ENCODE measurements at places on chromosomes 13 and 19.

GRCh38 chr13:19060311-19061002, 121.2 kb downstream of the TUBA3C start:
- no peak for DNase-seq
- no peak overlapping the region for H3K4me3 ChIP-seq

DNA sequence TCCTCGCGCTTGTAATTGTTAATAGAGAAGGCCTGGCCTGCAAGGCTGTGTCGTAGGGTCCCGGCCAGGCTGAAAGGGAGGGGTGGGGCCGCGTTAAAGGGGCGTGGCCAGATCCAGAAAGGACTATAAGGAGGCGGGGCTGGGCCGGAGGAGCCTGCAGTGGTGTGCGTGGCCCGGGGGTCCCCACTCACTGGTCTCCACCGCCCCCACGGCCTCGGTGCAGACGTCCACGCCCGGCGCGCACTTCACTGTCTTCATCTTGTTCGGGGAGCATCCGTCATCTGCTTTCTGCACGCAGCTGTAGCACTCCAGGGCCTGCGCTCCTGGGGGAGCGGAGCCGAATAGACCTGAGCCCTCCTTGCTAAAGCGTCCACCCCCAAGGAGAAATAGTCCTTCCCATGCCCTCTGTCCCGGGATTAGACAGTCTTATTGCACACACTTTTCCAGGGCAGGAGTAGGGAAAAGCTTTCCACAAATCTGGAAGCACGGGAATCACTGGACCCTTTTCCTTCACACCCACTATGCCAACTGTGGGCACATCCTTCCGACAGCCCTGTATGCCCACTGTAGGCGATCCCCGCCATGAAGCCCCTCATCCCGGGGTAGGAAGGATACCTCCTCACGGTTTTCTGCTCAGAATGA, 1.2 kb downstream of the LYPD3 start:
- no peak for DNase-seq
- peak overlapping the region; percentile 86 for H3K27ac ChIP-seq
- H3K4me1 ChIP-seq = peaks cover 41% of the 10 kb centered on the region
- peaks cover 6% of the 10 kb centered on the region for H3K36me3 ChIP-seq
- no peaks in the 10 kb centered on the region for H3K27me3 ChIP-seq

DNA sequence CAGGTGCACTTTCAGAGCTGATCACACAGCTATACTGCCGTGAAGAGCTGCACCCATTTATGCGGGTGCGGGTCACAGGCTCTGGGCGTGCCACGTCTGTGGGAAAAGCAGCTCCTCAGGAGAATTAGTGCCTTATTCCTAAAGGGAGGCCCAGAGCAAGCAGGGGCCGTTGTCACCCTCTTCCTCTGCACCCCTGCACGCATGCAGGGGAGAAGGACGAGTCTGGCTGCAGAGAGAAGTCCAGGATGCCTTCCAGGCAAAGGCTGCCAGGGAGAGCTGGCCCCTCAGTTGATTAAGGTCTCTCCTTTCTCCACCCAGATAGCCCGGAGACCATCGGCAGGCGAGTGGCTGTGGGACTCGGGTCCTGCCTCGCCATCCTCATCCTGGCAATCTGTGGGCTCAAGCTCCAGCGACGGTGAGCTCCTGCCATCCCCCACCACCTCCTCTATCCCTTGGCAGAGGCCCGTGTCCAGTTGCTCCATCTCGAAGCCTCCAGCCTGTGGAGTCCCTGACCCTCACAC, 3.1 kb upstream of the FFAR1 start:
- H3K27me3 ChIP-seq = peaks cover 51% of the 10 kb centered on the region
- H3K4me3 ChIP-seq = no peak overlapping the region
- peaks cover 8% of the 10 kb centered on the region for H3K36me3 ChIP-seq
- no peak for DNase-seq
- H3K27ac ChIP-seq = no peak overlapping the region

DNA sequence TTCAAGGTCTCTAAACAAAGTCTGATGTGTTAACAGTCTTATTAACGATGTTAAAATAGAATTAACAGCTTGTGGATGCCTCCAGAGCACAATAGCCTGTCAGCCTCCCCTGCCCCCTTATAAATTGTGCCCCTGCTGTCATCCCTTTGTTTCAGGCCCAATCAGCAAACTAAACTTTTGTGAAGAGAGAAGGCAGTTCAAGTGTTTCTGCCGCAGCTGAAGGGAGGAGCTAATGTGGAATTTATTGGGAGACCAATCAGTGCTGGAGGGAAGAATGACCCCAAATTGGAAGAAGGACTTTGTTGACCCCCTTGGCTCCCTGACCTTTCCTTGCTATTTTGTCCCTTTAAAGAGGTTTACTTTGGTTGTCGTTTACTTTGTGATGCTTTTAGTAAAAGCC, 160.5 kb downstream of the TM9SF2 start:
- H3K36me3 ChIP-seq = peaks cover 7% of the 10 kb centered on the region
- H3K4me1 ChIP-seq = peaks cover 27% of the 10 kb centered on the region
- no peak for DNase-seq
- H3K4me3 ChIP-seq = no peak overlapping the region

All from central memory CD8-positive, alpha-beta T cell (primary cell).